ENCODE measurements at places on chromosomes 13 and 19.

- peak; percentile 55 for DNase-seq
Observed at GRCh38 chr19:10836479-10837330, 693 bp upstream of the TMED1 start.

DNA sequence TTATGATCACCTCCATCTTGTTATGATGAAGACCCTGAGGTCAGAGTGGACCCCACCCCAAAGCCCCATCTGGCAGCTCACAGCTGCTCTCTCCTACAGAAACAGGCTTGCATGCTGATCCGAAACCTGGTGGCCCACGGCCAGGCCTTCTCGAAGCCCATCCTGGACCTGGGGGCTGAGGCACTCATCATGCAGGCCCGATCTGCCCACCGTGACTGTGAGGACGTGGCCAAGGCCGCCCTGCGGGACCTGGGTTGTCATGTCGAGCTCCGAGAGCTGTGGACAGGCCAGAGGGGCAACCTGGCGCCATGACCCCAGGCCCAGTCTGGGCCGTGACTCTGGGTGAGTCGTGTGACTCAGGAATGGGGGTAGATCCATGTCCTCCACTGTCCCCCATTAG, 6.5 kb upstream of the SLC25A42 start:
- DNase-seq = no peak

DNA sequence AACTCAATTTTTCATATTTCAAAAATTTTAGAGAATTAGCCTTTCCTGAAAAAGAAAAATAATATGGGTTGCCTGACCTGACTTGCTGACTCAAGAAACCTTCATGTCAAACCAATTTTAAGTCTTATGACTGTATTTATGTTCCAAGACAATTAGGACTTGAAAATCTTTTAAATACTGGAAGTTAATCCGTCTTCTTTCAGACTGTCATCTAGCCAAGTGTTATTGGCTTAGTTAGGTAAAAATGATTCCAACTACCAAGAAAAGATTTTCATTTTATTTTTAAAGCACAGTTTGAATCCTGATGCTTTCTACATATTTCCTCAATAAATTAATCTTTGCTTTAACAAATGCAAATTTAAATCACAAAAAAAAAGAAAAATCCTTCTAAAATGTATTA, 337.6 kb downstream of the SLITRK6 start:
- DNase-seq = no peak

- DNase-seq = no peak
Observed at GRCh38 chr13:20378721-20379120, 146.6 kb upstream of the GJB6 start.

- DNase-seq = no peak
Observed at GRCh38 chr13:27012482-27013197, 159.0 kb downstream of the USP12 start.

DNA sequence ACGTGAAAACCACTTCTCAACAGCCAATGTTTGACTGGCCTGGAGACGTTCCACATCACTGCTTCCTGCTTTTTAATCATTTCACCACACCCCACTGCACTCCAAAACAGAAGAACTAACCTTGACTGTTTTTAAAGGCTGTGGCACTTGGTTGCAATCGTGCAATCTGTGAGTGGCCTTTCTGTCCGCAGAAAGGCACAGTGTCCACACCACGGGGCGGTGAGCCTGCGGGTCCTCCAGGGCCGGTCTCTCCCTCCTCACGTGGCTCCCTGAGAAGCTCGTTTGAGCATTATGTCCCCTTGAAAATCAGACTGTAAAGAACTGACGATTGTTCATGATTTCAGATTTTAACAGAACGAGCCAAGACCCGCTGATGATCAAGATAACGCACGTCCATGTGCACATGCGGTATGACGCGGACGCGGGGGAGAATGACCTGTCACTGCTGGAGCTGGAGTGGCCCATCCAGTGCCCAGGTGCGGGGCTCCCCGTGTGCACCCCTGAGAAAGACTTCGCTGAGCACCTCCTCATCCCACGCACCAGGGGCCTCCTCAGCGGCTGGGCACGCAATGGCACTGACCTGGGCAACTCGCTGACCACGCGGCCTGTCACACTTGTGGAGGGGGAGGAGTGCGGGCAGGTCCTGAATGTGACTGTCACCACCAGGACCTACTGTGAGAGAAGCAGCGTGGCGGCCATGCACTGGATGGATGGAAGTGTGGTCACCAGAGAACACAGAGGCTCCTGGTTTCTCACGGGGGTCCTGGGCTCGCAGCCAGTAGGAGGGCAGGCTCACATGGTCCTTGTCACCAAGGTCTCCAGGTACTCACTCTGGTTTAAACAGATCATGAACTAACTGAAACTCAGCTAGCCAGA, 13.0 kb downstream of the PROZ start:
- DNase-seq = no peak

- no peak for DNase-seq
Observed at GRCh38 chr19:22332924-22333323, 46.7 kb downstream of the ZNF729 start.

DNA sequence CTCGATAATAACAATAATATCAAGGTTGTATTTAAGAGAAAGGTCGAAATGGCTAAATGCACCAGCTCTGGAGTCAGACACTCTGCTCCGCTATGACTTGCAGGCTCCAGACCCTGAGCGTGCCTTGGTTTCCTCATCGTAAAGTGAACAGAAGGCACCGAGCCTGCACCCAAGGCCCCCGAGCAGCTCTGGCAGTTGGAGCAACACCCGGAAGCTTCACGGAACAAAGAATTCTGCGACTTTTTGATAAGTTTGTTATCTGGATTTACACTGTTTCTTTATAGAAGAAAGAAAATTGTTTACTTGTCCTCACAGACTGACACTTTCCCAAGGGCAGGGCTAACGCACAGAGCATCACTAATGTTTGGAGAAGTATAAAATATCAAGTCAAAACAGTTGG, 4.4 kb downstream of the GRTP1 start:
- DNase-seq = no peak

DNA sequence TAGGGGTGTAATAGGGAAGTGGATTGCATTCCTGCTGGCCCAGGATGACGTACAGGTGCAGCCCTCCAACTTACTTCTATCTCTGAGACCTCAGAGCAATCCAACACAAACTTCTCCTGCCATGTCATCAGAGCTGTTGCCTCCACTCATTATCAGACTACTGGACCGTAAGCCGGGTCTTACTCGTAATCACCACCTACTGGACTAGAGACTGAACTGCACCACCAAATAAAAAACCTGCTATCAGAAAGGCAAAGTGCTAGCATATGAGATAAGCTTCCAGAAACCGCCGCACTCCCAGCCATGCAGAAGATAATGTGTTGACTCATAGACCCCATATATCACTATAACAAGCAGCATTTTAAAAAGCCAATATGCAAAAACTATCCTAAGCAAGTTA, 102.0 kb downstream of the SLITRK1 start:
- DNase-seq = peak; percentile 1

DNA sequence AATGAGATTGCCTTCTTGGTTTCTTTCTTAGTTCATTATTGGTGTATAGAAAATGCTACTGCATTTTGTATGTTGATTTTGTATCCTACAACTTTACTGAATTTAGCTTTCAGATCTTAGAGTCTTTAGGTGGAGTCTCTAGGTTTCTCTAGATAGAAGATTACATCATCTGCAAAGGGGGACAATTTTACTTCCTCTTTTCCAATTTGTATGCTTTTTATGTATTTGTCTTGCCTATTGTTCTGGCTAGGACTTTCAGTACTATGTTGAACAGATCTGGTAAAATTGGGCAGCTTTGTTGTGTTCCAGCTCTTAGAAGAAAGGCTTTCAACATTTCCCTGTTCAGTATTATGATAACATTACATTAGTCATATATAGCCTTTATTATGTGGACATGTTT, 101.0 kb upstream of the SPRY2 start:
- DNase-seq = no peak

- no peak for DNase-seq
Observed at GRCh38 chr19:18501832-18502231, 20.0 kb downstream of the ELL start.

- DNase-seq = no peak
Observed at GRCh38 chr13:110734561-110734960, 21.1 kb downstream of the ING1 start.

GRCh38 chr13:93147946-93148345, 78.7 kb upstream of the GPC6 start:
- DNase-seq = no peak

- DNase-seq = peak; percentile 81
Observed at GRCh38 chr19:3324405-3324856, 42.0 kb upstream of the NFIC start.

GRCh38 chr19:21328406-21328805, 804 bp downstream of the ZNF708 start:
- peak; percentile 6 for DNase-seq

DNA sequence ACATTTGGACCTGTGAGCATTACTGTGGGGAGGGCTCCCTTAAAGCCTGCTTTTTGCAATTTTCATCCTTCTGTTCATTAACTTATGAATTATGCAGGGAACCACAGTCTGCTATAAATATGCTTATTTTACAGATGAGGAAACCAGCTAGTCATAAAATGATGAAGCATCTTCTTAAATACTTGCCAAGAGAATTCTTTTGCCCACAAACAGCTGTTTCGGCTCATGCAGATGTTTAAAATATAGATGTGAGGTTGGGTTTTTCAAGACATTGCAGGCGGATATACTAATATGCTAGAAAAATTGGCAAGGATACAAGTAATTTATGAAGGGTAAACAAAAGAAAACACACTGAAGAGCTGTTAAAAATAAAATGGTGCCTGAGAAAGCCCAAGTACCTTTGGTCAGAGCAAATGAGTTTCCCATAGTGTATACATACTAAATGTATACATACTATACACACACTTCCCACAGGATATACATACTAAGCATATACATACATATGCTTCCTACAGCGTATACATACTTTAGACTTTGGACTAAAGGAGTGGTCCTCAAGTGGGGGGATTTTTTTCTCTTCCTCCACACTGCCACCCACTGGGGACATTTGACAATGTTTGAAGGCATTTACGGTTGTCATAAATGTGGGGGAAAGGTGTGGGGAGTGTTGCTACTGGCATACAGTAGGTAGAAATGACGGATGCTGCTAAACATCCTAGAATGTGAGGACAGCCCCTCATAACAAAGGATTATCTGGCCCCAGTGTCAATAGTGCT, 164.9 kb upstream of the CSNK1A1L start:
- DNase-seq = no peak

DNA sequence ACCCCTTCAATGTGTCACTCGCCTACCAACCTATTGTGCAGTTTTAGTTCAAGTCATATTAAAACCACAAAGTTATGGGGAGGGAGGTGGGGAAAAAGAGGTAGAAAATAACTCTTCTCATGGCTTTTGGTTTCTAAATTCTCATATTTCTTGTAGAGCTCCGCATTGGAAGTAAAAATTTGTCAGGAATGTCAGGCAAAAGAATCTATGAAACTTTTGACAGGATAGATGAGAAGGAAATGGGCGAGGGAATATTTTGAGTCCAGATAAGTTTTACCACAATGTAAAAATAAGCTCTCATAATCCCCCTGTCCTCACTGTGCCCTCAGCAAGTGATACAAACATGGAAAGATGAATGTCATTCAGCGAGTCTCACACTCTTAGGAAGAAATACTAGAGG, 270.4 kb downstream of the DLEU7 start:
- DNase-seq = no peak

All from HuH-7 (cell line).